Naive thymus-derived CD8-positive, alpha-beta T cell (primary cell): ENCODE measurements at places on chromosomes 4 and X. TPM values are rescaled to one million over a fixed set of nuclear protein-coding genes. Genes with fewer than 3 reads are reported as not detected.
A peak's percentile ranks its signal among the peaks of the same experiment; 100 is the strongest.

DNA sequence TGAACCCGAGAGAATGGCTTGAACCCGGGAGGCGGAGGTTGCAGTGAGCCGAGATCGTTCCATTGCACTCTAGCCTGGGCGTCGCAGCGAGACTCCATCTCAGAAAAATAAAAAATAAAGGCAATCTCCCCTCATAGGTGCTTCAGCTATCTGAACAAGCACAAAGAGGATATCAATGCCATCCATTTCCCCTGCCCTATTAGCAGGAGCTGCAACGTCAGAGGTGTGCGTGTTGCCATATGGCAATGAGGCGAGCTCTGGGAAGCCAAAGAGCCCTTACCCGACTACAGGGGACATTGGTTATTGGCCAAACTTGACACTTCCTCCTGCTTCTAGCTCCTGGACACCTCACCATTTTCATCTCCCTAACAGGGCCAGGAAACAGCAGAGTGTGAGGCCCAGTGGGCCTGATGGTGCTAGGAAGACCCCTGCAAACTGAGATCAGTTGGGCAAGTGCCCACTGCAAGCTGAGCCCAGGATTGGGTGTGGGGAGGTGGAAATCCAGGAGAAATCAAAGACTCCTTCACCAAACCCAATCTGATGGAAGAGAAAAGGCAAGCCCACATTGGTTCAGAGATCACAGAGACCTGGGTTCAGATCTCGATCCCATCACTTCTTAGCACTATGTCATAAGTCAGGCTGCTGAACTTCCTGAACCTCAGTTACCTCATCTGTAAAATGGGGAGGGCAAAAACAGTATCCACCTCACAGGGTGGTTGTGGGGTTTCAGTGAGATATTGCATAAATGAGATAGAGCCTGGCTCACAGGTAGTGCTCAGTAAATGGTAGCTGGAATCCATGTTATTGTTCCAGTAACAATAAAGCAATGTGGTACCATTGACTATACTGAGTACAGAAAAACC, 21.2 kb downstream of the SLC25A5 start:
- no peak for DNase-seq

DNA sequence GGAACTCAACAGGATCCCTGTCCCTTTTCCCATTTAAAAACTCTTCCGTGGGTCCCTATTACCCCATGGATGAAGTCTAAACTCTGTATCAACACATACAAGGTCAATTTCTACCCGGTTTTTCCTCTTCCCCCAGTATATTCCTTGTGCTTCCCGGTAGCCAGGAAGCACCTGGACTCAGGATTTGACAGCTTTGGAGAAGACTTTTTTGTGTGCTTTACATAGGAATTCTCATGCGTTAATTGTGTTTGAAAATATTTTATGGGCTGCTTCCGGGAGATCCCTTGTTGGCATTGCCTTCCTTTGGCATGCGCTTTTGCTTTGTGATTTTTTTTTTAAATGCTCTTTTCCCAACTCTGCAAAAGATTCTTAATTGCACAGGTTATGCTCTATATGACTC, 7.2 kb downstream of the SMS start:
- no peak for DNase-seq

DNA sequence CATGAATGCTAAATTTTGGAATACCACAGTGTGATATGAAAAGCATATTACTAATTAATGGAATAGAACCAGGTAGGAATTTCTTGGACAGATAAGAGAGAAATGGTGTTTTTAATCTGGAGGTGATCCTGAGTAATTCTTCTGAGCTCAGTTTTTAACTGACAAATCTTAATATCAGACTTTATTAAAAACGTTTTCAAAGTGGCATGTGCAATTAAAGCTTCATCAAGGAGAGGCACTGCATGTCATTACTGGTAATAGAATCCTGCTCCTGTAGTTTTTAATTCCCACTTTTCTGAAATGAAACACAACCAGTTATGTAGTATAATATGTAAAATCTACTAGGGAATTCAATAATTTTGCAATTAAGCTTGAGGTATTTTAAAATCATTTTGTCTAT, 7.0 kb upstream of the PTTG2 start:
- no peak for DNase-seq

DNA sequence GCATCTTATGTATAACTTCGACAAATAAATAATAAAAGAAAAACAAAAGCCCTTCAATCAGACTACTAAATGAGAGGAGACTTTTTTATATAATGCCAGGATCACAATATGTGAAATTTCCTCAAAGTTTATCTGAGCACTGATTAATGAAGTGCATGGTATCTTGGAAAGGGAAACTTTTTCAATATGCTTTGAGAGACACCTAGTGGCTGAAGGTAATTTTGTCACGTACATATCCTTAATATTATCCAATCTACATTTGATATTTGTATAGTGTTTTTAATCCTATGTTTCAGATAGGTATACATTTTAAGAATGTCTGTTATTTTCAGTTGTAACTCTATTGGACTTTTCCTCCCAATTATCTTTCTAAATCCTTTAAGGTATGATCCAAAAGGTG, 146.8 kb downstream of the KLHL4 start:
- no peak for DNase-seq

GRCh38 chr4:98661371-98662054, 3.1 kb upstream of the TSPAN5 start:
- DNase-seq, result no peak

- no peak for DNase-seq
Measured at GRCh38 chr4:75034523-75034922, 101.6 kb downstream of the PARM1 start.

- DNase-seq, result no peak
Measured at GRCh38 chrX:137545711-137546651, 19.9 kb upstream of the ZIC3 start.

DNA sequence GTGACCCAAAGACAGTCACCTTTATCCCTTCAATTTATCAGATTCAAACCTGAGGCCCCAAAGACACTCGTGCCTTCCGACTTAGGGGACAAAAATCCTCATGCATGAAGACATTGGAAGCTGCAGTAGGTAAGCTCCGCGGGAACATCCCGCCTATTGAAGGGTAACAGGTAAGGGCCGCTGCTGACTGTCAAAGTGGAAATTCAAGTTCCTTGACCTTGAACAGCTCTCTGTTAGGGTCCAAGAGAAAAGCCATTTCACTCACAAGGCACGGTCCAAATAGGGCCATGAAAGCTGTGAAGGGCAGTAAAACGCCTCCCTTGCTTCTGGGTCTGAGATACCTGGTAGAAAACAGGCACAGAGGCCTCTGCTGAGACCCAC, 34.2 kb downstream of the CCDC149 start:
- no peak for DNase-seq

DNA sequence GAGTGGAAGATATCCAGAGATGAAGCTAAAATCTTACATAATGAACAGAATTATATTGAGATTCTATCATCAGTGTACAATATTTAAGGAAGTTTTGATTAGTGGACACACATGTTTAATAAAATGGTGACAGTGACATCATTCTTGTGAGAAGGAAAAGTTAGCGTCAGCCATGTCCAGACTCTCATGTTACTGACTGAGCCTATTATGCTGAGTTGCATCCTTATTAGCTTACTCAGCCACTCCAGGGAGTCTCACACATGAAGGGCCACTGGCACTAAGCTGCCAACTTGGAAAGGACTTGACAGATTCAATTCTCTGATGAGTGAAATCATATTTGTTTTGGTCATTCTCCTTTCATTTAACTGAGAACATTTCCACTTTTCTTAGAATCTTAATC, 170.6 kb downstream of the BANK1 start:
- DNase-seq, result no peak

DNA sequence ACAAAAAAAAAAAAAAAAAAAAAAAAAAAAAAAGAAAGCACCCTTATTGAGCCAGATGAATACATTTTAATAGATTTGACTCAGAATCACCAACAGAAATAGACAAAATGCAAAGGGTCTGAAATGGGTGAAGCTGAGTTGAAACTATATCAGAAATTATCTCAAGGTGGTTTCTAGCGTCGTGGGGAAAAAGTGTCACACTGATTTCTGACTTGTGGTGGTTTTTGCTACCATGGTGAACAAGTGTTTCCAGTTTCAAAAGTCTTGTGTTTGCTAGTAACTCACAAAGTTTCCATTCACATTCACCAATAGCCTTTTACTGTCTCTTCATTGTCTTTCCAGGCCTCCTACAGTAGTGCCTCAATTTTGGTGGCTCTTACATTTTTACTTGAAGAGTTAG, 135.5 kb downstream of the ARHGAP24 start:
- DNase-seq, result no peak

- peak; percentile 62 for DNase-seq
Measured at GRCh38 chr4:80202190-80202711, 4.9 kb downstream of the PRDM8 start.

DNA sequence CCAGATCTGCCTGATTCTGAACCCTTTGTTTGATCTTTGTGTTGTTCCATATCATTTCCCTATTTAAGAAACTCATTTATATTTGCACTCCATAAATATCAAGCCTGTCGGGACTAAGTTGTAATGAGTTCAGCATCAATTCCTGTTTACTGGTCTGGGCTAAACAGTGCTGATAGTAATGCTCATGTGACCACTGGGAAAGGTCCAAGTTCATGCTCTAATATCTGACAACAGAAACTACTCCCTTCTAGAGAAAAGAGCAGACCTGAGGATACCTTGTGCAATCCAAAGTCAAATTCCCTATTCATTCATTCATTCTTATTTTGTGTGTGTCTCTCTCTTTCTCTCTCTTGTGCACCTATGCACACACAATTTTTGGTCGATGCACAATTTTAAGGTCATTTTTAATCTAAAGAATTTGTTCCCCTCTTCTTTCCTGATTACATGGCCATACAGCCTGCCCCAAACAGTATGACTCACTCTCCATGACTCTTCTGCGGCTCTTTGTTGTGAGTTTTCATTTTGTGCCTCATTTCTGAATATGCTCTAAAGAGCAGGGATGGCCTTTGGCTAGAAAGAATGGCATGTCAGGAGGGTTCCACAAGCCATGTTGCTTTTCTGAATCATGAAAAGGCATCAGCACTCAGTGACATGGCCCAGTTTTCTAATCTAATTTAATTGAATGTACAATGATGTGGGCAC, 664.3 kb downstream of the RPA4 start:
- no peak for DNase-seq

DNA sequence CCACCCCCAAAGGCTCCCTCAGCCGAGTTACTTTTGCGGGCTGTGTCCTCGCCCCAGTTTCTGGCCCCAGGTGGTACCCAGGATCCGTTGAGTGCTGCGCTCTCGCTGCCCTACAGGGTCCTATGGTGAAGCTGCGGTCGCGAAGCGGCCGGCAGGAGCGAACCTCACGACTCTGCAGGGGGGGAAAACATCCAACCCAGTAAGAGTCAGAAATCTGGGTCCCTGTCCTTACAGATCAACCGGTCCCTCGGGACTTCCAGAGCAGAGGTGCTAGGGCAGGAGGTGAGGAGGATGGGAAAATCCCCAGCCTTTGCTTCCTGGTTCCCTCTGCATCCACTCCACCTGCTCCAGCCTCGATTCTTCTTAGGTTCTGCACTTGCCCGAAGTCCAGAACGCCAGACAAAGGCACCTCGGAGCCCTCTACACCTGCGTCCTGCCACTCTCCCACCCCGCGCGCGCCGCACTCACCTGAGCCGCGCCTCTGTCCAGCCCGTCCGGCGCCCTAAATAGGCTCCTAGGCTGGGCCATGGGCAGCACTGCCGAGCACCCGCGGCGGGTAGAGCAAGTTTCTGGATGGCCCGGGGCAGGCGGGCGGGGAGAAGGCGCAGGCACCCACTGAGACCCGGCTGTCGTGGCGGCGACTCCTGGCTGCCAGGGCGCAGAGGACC, at the start of gene HS3ST1:
Gene HS3ST1, minus strand, starts transcription at position 664 of the 668 bp plus-strand sequence. CDS start 28,889 bp downstream, outside the sequence.
- DNase-seq, result no peak

DNA sequence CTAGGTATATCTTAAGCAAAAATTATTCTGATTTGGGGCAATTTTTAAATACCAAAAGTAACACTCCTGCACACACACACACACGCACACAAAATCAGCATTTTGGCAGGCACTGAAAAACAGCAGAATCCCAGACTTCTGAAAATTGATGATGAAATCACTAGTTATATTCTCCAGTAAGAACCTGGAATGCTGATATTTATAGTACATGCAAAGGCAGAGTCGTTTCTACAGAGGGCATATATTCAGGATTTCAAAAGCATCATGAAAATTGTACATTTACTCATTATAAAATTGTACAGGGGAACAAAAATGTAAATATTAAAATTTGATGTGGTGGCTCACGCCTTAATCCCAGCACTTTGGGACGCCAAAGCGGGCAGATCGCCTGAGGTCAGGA, 352.5 kb upstream of the PITX2 start:
- no peak for DNase-seq

DNA sequence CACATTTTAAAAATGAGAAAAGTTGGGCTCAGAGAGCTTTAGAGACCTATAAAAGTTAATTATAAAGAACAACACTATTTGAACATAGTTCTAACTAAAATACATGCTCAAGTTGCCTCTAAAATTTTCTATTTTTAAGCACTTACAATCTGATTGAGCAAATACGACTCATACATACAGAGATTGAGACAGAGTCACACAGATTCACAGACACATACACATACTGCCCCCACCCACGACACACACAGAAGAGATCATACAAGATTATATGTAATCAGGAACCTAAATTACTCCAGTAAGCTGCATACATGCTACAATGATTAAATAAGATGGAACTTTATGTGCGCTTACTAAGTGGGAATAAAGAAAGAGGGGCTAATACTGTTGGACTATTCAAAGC, 2.7 kb upstream of the ASB5 start:
- no peak for DNase-seq

- DNase-seq, result no peak
Measured at GRCh38 chr4:54677416-54677815, 19.7 kb downstream of the KIT start.

DNA sequence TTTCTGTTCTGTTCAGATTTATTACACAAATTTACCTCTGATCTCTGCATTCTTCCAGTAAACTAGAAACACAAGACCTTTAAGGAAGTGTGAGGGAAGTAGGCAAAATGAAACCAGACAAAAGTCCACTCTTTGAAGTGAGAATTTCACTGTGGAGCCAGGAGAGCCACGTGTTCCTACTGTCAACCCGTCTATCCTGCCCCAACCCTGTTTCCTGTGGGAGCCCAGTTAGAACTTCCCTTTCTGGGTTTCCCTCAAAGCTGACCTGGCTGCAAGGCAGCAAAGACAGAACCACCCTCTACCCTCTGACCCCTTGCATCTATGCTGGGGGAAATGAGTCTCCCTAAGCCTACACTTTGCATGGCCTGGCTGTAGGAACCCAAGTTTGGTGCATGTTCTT, 40.0 kb downstream of the TMEM144 start:
- no peak for DNase-seq

GRCh38 chrX:69138118-69138390, 27.2 kb downstream of the PJA1 start:
- DNase-seq, result no peak

Gene REELD1
- not detected for polyA plus RNA-seq

Gene EFHC2
- polyA plus RNA-seq, result 3.5 TPM

Gene COPS4
- polyA plus RNA-seq, result 62.5 TPM

Gene CXorf65
- not detected for polyA plus RNA-seq

Gene PAGE2
- not detected for polyA plus RNA-seq

Gene BMPR1B
- not detected for polyA plus RNA-seq

Gene SYTL5
- polyA plus RNA-seq, result not detected

Gene RASL11B
- 0.41 TPM for polyA plus RNA-seq
